NCI-H1930 (cell line): ENCODE measurements at places on chromosomes 3 and 15.

GRCh38 chr3:24832891-24833290 lies 338.2 kb upstream of the THRB start:
- DNase-seq: no peak

DNA sequence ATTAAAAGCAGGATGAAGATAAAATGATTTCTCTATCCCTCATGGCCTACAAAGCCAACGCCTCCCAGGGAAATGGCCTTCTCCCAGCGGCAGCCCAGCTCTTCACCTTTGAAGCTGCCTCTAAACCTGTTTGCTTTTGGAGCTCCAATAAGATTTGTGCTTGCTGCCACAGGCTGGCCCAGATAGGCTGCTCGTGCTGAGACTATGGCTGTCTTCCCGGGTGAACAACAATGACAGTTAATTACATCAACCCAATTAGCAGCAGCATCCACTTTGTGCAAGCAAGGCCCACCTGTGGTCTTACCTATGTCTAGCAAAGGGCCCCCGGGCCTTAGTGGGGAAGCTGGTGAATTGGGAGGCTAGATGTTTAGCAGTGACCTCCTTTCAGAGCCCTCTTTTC lies 179.6 kb downstream of the P3H2 start:
- DNase-seq: no peak

- DNase-seq: no peak
Observed at GRCh38 chr3:99711351-99711750, 73.0 kb downstream of the COL8A1 start.

DNA sequence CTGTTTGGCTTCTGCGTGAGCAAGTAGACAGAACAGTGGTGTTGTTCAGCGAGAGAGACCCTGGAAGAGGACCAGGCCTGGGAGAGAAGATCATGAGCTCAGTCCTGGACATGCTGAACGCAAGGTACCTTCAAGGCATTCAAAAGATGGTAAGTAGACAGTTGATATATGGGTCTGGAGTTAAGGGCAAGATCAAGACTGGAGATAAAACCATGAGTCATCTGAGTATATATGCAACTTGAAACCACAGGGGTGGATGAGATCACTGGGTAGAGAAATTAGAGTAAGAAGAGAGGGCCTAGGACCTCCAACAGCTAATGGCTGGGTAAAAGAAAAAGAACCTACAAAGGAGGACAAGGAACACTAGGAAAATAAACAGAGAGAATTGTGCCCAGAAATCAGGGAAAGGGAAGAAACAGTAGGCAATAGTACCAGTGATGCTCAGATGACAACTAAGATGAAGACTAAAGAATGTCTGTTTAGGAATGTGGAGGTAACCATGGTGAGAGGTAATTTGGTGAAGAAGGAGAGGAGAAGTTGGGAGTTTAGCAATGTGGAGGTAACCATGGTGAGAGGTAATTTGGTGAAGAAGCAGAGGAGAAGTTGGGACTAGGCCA lies 343.2 kb upstream of the ADAMTS9 start:
- no peak for DNase-seq

- no peak for DNase-seq
Observed at GRCh38 chr3:62143843-62144450, 229.4 kb downstream of the FEZF2 start.

DNA sequence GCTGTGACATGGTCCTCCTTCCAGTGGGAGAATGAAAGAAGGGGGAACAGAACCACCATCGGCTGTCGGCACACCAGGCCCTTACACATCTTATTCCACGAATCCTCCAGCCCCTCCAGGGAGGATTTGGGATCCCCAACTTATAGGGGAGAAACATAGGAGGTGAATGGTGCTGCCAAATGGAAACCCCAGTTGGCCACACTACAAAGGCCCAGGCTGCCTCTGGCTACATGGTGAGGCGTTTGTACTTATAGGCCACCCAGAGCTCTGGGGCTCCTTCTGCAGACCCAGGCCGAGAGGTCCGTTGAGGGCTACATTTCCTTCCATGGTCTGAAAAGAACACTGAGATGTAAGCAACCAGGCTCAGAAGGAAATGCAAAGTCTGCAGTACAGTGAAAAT lies 12.0 kb downstream of the AMOTL2 start:
- DNase-seq: no peak

DNA sequence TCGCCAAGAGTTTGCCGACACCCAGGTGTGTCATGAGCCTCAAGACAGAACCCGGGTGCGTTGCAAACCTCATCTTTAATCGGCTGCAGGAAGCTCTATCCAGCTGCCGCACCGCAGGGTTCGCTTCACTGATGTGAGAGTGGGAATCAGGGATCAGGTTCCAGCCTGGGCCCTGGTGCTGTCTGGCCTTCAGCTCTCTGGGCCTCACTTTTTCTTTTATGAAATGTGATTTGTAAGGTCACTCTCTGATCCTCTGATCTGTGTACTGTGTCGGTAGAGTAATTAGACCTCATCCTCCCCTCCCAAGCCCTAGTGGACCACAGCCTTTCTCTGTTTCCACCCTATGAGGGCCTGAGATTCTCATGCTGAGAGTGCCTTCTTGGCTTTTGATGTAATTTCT lies 202.8 kb upstream of the UBE2E1 start:
- no peak for DNase-seq

DNA sequence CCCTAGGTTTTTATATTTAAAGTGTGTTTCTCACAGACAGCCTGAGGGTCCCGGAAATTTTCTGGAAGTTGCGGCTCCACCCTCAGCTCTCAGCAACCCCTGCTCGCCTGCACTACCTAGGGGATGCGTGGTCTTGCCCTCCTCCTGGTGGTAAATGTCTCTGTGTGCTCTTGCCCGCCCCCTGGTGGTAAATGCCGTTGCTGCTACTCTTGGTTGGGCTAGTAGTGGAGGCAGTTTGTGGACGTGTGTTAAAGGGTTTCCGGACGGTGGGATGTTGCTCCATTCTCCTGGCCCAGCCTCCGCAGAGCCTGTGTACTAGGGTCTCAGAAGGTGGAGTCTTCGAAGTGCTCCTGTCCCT lies 27.4 kb downstream of the STOML1 start:
- DNase-seq: peak; percentile 47

GRCh38 chr3:158369279-158369678 lies 201.7 kb upstream of the MLF1 start:
- DNase-seq: no peak

GRCh38 chr3:111694471-111694870 lies 99.3 kb upstream of the ZBED2 start:
- no peak for DNase-seq

DNA sequence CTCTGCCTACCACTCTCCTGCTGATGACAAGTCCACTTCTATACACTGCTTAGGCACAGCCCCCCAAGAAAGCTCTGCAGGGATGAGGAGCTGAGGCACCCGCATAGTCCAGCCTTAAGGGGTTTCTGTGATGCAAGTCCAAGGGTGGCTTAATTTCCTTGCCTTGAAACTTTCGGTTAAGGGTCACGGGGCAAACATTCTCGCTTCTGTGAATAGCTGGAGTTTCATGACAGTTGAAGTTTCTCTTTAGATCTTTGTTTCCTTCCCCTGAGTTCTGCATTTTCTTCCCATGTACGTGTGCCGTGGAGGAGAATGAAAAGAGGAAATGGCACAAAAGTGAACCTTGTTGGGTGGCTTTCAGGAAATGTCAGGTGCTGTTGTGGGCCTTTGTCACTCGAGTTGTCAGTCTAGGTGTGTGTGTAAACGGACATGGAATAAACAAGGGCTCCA lies 7.0 kb downstream of the GPR160 start:
- no peak for DNase-seq

DNA sequence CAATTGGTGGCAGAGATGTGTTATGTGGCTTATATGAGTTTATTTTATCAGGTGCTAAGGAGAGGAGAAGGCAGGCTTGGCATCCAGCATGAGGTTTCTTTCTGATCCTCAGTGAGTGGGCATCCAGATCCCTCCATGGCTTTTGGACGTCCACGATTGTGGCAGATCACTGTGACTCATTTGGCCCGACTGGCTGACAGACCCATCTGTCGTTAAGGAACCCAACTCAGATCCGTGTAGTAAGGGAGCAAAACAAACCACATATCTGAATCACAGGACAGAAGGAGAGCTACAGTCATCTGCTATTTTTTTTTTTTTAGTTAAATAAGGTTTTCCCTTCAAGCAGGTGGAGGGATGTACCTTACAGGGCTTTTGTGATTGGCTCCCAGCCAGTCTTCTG lies 197.0 kb upstream of the KCNH8 start:
- no peak for DNase-seq
